ENCODE measurements at places on chromosomes 11 and 22.

- DNase-seq = no peak
These were observed 83.9 kb downstream of the ZC3H12C start for GRCh38 chr11:110177086-110177456.

DNA sequence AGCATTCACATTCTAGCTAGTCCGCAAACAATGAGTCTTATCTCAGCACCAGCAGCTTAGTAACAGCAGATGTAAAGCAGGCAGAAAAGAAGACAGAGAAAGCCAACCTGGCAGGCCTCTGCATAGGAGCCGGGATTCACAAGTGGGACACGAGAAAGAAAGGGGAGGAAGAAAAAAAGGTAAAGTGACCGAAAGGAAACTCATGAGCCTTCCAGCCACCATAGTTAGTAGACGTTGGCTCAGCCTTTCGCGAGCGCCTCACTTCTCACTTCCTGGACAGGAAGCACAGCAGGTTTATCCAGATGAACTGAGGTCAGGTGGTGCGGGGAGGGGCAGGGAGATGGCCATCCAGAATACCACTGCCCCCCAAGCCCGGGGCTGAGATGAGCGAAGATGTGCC lies 19.7 kb upstream of the KAT5 start:
- DNase-seq = no peak

DNA sequence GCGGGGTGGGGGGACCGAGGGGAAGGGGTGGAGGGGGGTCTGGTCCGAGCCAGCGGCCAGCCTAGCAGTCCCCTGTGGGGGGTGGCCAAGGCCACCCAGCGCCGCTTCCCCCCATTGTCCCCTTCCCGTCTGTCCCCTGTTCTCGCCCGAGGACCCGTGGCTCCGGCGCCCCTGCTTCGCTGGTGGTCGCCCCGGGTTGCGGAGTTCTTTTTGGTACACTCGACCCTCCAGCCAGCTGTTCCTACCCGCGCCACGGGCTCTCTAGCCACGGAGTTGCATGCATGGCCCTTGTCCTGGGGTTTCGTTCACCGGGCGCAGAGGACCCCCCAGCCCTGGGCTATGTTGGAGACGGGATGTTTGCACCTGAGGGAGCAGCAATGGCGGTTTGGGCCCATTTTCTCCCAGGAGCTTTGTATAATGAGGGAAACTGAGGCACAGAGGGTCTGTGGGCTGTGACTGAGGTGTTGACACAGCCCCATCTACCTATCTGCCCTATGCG lies 489 bp downstream of the RNF214 start:
- no peak for DNase-seq

- no peak for DNase-seq
These were observed 3.8 kb upstream of the SHISAL1 start for GRCh38 chr22:44316393-44317122.

- DNase-seq = no peak
These were observed 4.2 kb upstream of the SCARF2 start for GRCh38 chr22:20441631-20442484.

DNA sequence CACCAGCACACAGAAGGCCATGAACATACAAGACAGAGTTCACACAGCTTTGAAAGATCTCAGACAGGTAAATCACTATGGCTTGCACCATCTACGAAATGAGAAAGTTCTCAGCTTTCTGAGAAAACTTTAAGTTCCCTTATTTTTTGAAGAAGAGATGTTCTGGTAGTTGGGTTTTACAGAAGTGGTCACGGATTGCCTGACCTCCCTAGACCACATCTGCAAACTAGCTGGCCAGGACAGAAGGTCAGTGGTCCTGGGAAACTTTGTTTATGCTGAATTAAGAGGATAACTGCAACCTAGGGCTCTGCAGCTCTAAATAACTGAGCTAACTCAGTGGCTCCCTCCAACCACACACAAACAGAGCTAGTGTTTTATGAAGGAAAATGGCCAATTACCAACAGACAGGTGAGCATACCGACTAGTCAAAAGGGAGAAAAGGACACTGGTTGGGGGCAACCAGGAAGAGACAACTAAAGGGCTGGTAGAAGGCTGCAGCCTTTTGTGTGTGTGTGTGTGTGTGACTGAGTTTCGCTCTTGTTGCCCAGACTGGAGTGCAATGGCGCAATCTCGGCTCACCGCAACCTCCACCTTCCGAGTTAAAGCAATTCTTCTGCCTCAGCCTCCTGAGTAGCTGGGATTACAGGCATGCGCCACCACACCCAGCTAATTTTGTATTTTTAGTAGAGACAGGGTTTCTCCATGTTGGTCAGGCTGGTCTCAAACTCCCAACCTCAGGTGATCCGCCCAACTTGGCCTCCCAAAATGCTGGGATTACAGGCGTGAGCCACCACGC lies 8.5 kb upstream of the SCN2B start:
- DNase-seq = no peak

- DNase-seq = no peak
These were observed 6.6 kb upstream of the RASGRP2 start for GRCh38 chr11:64750361-64751054.
